ENCODE measurements at places on chromosomes 13 and 19.

DNA sequence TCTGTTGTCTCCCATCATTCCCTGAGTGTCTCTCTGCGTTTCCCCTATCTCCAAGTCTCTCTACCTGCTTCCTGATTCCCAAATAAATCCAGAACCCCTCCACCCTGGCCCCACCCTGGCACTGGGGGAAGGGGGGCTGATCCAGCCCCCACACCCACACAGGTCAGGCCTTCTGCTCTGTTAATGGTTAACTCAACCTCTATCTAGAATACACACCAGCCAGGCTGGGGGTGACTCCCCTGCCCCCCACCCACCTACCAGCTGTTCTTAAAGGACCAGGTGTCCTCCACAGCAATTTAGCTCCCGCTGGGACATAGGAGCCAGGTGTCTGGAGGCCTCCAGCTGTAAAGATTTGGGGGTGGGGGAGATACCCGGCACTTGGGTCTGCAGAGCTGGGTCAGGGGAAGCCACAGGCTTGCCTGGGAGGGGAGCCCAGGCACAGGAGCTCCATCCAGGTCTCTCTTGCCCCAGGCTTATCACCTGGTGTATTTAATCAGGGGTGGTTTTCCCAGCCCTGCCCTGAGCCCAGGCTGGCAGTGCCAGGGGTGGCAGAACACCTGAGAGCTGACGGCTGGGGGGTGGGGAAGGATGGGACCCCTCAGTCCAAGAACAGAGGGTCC, 3.9 kb downstream of the IRF2BP1 start:
- peaks cover 10% of the 10 kb centered on the region for H3K36me3 ChIP-seq
- H3K4me3 ChIP-seq: no peak overlapping the region

DNA sequence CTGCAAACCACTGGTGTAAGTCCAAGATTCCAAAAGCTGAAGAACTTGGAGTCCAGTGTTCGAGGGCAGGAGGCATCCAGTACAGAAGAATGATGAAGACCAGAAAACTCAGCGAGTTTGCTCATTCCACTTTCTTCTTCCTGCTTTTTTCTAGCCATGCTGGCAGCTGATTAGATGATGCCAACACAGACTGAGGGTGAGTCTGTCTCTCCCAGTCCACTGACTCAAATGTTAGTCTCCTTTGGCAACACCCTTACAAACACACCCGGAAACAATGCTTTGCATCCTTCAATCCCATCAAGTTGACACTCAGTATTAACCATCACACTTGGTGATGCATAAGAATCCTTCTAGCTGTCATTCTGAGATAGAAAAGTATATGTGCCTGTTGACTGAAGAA, 1504.6 kb downstream of the EFNB2 start:
- H3K36me3 ChIP-seq: no peaks in the 10 kb centered on the region
- H3K27ac ChIP-seq: no peak overlapping the region

DNA sequence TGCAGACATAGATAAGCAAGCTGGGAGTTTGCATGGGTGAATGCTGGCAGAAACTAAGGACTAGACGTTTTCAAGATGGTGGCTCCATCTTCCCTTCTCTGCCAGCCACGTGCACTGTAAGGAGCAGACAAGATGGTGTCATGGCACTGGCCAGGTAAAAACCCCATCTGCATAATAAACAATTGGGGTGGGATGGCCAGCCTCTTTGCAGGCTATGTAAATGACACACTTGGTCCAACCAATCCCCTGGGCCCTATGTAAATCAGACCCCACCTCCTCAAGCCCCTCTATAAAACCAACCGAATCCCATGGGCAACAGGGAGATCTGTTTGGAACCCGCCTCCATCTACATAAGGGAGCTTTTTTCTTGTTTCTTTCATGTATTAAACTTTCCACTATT, 2.4 kb upstream of the OR7A5 start:
- H3K4me1 ChIP-seq: no peaks in the 10 kb centered on the region
- no peaks in the 10 kb centered on the region for H3K36me3 ChIP-seq
- DNase-seq: no peak
- H3K4me3 ChIP-seq: no peak overlapping the region

- DNase-seq: no peak
- H3K36me3 ChIP-seq: peaks cover 25% of the 10 kb centered on the region
- peak overlapping the region; percentile 86 for H3K4me3 ChIP-seq
- H3K4me1 ChIP-seq: peaks cover 65% of the 10 kb centered on the region
- H3K27me3 ChIP-seq: no peaks in the 10 kb centered on the region
Measured at GRCh38 chr13:99258946-99259345, 767 bp upstream of the GPR18 start.

GRCh38 chr13:90950160-90950559, 397.3 kb upstream of the MIR17HG start:
- H3K27ac ChIP-seq: no peak overlapping the region
- no peak for DNase-seq
- no peak overlapping the region for H3K4me3 ChIP-seq
- H3K36me3 ChIP-seq: no peaks in the 10 kb centered on the region
- H3K4me1 ChIP-seq: no peaks in the 10 kb centered on the region
- no peaks in the 10 kb centered on the region for H3K27me3 ChIP-seq

DNA sequence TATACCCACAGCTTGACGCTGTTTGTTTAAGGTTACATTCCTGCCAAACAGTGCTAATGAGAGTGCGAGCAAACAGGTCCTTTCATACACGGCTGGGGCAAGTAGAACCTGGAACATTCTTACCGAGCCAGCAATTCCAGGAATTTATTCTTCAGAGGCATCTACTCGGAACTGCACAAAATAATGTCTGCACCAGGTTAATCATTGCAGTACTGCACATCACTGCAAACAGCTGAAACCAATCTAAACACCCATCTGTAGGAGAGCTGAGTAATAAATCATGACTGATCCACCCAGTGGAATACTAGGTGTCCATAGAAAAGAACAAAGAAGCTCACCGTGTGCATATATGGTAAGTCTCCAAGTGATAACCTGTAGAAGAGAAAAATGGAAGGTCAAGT, 1.2 kb upstream of the ZNF579 start:
- H3K36me3 ChIP-seq: peaks cover 15% of the 10 kb centered on the region
- no peaks in the 10 kb centered on the region for H3K27me3 ChIP-seq
- H3K27ac ChIP-seq: peak overlapping the region; percentile 91
- DNase-seq: no peak
- H3K4me1 ChIP-seq: peaks cover 42% of the 10 kb centered on the region
- H3K4me3 ChIP-seq: peak overlapping the region; percentile 85

- H3K4me1 ChIP-seq: peaks cover 42% of the 10 kb centered on the region
- no peaks in the 10 kb centered on the region for H3K27me3 ChIP-seq
- H3K4me3 ChIP-seq: no peak overlapping the region
- peaks cover 31% of the 10 kb centered on the region for H3K36me3 ChIP-seq
- no peak for DNase-seq
Measured at GRCh38 chr19:35734889-35735288, 7.4 kb downstream of the IGFLR1 start.
